ENCODE measurements at places on chromosomes 7 and 10.

DNA sequence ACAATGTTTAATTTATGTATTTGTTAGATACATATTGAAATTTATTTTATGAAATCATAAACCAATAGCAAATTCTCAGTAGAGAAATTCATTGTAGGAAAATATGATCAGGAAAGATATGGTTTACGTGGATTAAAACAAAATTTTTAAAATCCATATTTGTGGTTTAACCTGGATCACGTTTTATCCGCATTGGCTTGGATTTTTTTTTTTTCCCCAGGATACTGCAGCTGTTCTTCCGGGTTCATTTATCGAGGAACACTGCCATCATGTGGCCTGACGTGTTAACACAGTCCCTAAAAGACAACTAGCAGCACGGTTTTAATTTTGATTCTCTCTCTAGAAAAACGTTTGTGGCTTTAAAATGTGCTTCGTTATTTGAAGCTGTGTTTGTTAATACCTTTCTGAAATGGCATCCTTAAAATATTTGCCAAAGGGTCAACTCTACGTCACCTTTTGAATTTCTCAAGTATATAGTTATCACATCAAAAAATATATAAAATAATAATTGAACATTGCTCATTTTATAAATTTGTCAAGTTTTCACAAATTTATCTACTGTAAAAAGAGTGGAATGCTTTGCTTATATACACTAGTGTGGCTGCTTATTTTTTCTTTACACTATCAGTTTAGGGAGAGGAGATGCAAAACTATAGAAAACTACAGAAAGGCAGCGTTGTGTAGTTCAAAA is 8.7 kb upstream of the ASB4 start:
- DNase-seq: peak; percentile 72

GRCh38 chr7:16098585-16099179 is 322.7 kb downstream of the CRPPA start:
- peak; percentile 29 for DNase-seq

DNA sequence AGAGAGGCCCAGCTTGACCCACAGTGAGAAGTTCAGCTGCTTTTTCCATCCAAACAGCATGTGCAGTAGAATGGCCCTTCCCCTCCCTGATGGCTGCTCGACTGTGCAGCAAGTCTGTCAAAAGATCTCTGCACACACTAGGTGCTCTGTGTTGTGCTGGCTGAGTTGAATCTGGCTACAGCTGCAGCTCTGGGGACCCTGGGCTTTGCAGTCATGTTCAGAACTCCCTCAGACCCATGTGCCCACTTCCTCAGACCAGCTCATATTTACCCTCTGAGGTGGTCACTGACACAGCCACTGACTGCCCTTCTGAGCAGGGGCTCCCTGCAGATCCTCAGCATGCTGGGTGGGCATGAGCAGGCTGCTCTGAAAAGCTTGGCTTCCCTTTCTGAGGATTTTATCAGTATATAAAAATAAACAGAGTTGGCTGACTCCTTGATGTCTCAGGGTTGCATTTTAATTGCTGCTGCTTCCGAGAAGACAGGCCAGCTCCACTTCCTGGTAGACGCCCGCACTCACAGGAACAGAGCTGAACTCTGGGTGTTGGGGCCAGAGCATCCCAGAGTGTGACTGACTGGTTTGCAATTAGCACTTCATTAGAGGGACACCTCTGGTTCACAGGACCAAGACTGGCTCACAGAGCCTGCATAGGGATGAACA is 507.9 kb downstream of the RPS24 start:
- peak; percentile 56 for DNase-seq

DNA sequence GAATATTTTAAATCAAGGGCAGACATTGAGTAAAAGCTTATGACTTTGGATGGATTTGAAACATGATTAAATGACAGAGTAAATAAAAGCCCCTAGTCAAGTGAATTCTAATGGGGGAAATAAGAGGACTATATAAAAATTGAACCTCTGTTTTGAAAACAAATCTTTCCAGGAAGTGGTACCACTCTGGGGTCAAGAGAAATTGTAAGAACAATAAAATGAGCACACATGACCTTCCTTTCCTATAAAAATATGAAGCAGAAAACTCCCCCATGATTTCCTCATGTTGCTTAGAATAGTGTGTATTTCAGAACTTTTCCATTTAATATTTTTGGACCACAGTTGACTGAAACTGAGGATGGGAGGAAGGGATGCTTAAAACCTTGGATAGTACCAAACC is 12.3 kb upstream of the CLDN12 start:
- no peak for DNase-seq

DNA sequence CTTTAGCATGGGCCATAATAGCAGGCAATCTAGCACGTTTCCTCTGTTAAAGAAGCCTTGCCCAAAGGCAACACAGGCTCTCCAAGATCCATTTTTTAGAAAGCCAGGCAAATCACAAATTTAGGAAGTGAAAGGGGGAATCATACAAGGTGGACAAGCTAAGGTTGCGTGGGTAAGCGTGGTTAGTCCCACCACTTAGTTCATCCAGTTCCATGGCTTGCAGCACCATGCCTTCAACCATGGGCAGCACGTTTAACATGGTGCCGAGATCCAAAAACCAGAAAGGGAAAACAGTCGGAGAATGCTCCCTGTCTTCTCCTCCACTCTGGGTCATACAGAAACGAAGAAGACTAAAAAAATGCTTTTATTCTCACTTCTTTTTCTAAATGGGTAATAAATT is 234.4 kb upstream of the IMMP2L start:
- no peak for DNase-seq

- peak; percentile 79 for DNase-seq
These were observed 116.2 kb upstream of the LAMB4 start for GRCh38 chr7:108246227-108246837.

DNA sequence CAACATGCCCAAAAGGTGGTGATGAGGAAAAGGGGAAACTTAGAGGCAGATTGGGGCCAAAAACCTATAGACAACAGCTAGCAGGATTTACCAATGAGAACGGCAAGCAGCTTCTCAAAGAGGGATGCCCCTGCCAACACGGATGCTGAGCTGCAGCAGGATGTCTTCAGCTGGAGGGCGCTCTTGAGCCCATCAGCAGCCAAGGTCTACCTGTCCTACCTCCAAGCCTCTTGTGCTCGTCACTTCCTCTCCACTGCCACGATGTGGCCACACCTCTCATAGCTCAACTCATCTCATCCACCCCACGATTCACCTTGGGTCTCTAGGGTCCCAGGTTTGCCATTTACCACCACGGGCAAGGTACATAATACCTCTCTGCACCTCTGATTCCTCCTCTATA is 36.5 kb downstream of the DLG5 start:
- no peak for DNase-seq

- DNase-seq: no peak
These were observed 28.2 kb upstream of the ZPBP start for GRCh38 chr7:50121286-50121685.

DNA sequence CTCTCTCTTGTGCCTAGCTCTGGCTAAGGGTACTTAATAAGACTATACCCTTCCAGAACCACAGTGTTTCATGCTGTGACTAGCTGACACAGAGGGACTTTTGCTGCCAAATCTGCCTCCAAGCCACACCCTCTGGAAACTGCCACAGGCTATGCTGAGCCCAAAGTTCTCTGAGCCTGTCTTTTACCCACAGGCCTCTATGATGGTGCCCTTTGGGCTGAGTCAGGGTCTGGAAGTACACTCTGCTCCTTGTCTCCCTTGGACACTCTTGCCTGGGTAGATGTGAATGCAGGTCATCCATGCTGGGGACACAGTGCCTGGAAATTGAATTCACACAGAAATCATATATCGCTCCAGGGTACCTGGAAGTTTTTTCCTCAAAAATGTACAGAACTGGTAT is 22.6 kb downstream of the DYDC1 start:
- DNase-seq: no peak

DNA sequence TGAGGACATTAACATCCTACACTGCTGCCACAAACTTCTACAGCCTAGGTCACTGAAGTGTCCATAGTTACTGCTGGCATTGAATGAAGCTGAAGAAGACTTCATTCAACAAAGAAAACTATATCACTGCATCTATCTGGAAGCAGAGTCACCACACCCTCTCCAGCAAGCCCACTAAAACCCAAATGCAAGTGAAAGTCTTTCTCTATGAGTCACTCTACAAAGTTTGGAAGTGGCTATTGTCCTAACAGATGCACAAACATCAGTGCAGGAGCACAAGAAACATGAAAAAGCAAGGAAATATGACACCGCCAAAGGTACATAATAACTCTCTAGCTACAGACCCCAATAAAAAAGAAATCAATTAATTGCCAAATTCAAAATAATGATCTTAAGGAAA is 43.5 kb upstream of the CAMK2B start:
- peak; percentile 59 for DNase-seq

GRCh38 chr10:131854579-131855335 is 46.1 kb upstream of the PPP2R2D start:
- no peak for DNase-seq

GRCh38 chr7:100434297-100435144 is 1.8 kb downstream of the PPP1R35 start:
- DNase-seq: no peak

GRCh38 chr10:59831658-59832503 is 74.5 kb downstream of the CCDC6 start:
- no peak for DNase-seq

- no peak for DNase-seq
These were observed 25.2 kb downstream of the RAPGEF5 start for GRCh38 chr7:22331704-22332103.

GRCh38 chr7:121019018-121019417 is 30.5 kb downstream of the CPED1 start:
- DNase-seq: peak; percentile 51

- peak; percentile 10 for DNase-seq
These were observed 31.3 kb upstream of the ZNRF2 start for GRCh38 chr7:30252885-30253795.

DNA sequence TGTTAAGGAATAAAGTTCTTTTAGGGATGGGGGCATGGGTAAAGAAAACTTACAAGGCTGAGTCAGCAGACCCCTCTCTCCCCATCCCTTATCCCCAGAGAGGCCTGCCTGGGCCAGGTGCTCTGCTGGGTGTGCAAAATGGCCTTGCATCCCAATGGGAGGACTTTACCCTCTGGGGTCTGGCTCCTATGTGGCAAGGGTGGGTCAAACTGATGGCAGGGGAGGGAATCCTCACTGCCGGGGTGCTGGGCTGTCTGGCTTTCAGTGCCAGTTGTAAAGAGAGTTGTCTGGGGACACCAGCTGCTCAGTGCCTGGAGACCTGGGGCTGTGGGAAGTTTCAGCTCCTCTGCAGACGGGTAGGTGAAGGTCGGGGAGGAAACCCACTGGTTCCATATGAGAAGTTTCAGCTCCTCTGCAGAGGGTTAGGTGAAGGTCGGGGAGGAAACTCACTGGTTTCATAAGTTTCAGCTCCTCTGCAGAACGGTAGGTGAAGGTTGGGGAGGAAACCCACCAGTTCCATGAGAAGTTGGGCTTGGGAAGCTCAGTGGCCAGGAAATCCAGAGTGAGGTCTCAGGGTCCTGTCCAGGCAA is 127.2 kb upstream of the PODXL start:
- no peak for DNase-seq

Measured in GM03348 (cell line).